ENCODE measurements at places on chromosomes 12 and 14.

GRCh38 chr12:94641283-94641682 lies 9.1 kb downstream of the TMCC3 start:
- no peak for DNase-seq

GRCh38 chr14:104436741-104437701 lies 142.5 kb upstream of the C14orf180 start:
- DNase-seq = no peak

- DNase-seq = peak; percentile 55
Observed at GRCh38 chr12:107320033-107320928, 226.9 kb upstream of the CRY1 start.

DNA sequence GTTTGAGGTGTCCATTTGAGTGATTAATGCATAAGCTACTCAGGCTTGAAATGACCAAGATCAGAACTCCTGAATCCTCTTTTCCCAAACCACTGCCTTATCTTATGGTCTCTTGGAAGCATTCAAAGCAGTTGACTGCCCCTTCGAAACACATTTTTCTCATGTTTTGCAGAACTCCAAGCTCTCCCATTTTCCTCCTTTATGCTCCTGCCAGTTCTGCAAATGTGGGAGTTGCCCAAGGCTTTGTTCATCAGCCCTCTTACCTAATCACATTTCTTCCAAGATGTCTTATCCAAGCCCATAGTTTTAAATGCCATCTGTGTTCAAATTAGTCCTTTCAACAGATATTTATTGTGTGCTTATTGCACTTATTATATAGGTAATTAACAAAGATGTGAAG lies 1.8 kb upstream of the DNAAF2 start:
- DNase-seq = no peak

- peak; percentile 76 for DNase-seq
Observed at GRCh38 chr12:112828541-112828940, 37.0 kb downstream of the RPH3A start.

DNA sequence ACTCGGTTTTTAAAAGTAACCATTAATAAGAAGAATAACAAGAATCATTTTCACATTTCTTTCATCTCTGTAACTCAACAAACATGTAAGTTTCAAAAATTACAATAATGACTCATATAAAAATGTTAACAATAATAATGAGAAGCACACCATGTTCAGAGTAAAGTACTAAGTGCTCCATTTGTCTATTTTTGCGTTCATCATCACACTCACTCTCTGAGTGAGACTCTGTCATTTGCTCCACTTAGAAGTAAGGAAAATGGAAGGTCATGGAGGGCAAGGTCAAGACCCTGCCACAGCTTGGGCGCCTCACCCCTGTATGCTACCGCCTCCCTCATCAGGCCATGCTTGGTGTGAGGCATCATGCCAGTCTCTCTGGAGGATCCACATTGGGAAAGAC lies 129.9 kb downstream of the TMEM30B start:
- no peak for DNase-seq

GRCh38 chr14:95488376-95489213 lies 27.9 kb downstream of the SYNE3 start:
- peak; percentile 16 for DNase-seq
